Motor neuron (in vitro differentiated cells): ENCODE measurements at places on chromosomes 5 and 9.

DNA sequence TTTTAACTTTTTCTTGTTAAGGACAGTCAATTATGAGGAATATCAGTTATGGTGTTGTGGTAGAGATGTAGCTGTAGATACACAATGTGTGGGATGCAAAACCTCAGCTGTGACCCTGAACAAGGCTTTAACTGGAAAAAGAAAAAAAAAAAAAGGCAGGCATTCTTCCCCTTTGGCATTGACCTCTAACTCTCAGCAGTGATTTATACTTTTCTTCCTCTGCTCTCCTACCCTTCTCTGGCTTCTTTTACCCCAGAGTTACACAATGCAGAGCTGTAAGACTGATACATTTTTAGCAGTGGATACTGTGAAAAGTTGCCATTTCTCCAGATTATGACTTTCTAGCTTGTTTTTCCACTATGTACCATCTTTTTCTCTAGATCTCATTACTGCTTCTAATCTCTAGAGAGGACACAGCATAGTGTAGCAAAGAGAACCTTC is 2.0 kb downstream of the CTNNAL1 start:
- no peak for ATAC-seq

DNA sequence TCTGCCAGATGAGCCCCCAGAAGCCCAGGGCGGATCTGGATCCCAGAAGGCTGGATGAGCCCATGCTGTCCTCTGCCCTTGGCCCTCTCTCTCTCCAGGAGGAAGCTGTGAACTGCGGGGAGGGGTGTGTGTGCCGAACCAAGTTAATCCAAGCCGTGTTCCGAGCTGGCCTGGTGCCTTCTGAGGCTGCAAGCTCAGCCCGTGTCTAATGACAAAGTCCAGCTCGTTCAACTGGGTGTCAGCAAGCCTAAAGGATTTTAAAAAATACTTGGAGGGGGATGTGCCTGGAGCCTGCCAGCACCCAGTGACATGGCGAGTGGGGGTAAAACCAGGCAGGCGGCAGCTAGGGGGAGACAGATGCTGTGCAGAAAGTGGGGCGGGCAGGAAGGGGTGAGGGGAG is 8.0 kb downstream of the STC2 start:
- ATAC-seq, result no peak

- no peak for ATAC-seq
Observed at GRCh38 chr5:84231433-84231832, 153.2 kb downstream of the EDIL3 start.

DNA sequence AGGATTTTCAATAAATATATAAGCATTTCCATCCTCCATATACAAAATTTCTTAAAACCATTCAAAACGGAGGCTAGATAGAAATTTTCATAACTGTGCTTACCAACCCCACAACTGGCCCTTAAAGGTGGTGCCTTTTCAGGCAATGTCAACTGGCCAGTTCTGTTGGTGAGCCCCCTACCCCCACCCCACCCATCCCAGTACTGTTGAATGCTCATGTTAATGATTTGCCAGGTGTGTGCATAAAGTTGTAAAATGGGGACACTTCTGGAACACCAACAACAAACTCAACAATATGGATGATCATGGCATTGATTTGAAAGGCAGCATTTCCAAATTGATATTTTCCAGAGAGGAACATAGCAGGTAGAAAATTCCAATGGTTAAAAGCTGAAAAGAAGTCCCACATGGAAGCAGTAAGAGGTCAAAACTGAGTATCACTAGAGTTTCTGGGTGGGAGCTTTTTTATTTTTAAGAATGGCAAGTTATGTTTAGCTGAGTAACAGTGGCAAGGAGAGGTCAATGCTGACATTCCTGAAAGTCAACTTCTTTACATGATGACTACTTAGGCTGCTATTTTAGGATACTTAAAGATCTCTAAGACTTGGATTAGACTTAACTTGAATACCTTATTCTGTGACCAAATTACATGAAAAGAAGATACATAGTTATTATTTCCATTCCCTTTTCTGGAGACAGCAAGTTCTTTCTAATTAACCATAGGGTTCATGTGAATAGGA is 2.7 kb downstream of the LEAP2 start:
- ATAC-seq, result no peak

DNA sequence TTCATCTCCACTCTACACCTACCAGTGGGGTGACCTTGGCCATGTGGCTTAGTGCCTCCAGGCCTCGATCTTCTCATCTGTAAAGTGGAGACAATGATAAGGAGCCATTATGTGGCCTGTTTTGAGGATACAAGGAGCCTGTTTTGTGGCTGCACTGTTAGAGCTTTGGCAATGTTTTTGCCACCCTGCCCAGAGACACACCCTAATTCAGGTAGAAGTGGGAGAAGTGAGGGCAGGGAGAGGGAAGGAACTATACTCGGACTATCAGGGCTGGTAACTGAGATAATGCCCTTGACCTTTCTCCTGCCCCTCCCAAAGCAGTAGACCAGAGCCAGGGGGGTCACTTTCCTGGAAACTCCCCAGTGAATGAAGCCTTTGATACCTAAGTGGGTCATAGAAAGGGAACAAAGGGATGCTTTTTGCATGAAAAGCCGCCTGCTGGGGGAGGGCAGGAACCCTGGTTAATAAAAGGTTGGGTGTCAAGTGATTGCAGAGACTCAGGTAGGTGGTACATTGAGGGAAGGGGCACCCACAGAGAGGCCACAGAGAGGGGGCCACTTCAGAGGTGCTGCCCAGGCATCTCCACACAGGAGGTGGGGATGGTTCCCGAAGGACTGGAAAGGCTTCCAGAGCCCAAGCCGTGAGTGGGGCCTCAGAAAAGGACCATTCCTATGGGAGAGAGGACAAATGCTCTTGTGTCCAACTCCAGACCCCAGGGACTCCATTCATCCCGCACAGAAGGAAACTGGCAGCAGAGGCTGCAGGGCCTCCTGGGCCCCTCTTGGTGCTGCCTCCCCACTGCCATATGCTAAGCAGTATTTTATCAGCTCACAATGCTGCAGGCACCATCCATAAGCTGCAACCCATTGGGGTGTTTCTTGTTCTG is 42.3 kb upstream of the VDAC1 start:
- ATAC-seq, result no peak

GRCh38 chr5:135269199-135269598 is 129.8 kb downstream of the MACROH2A1 start:
- ATAC-seq, result no peak

DNA sequence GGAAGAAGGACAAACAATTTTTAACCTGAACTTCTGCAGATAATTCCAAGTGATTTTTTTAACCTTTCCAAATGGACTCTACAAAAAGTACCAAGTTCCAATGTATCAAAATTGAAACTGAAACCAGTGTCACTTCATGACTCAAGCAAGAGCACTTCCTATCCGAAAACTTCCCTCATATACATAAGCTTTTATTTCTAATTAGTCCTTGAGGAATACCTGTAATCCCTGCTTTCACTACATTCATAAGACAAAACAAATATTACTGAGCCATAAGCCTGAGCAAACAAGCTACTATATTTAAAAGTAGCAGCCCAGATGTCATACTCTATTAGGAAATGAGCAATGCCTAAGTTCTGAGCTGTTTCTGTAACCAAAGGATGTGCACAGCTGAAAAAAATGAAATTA is 224.4 kb downstream of the EBF1 start:
- ATAC-seq, result no peak

GRCh38 chr5:28473531-28474107 is 1435.2 kb upstream of the CDH9 start:
- peak; percentile 68 for ATAC-seq

GRCh38 chr5:173229966-173230689 is 4.9 kb downstream of the NKX2-5 start:
- ATAC-seq, result no peak

- no peak for ATAC-seq
Observed at GRCh38 chr9:87406543-87407166, 91.0 kb upstream of the DAPK1 start.

DNA sequence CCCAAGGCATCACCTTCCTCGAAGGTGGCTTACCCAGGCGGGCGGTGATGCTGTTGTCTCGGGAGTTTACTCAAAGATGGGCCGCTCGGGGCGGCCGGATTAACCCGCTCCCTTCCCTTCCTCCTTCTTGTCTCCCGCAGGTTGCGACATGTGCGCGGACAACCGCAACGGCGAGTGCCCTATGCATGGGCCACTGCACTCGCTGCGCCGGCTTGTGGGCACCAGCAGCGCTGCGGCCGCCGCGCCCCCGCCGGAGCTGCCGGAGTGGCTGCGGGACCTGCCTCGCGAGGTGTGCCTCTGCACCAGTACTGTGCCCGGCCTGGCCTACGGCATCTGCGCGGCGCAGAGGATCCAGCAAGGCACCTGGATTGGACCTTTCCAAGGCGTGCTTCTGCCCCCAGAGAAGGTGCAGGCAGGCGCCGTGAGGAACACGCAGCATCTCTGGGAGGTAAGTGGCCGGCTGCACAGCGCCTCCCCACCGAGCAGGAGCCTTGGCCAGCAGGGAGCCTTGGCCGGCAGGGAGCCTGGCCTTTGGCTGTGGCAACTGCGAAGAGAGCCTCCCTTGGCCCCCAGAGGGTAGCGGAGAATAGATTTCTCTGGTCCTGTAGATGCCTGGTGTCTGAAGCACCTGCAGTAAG is 10.6 kb downstream of the PRDM6 start:
- ATAC-seq, result peak; percentile 78

DNA sequence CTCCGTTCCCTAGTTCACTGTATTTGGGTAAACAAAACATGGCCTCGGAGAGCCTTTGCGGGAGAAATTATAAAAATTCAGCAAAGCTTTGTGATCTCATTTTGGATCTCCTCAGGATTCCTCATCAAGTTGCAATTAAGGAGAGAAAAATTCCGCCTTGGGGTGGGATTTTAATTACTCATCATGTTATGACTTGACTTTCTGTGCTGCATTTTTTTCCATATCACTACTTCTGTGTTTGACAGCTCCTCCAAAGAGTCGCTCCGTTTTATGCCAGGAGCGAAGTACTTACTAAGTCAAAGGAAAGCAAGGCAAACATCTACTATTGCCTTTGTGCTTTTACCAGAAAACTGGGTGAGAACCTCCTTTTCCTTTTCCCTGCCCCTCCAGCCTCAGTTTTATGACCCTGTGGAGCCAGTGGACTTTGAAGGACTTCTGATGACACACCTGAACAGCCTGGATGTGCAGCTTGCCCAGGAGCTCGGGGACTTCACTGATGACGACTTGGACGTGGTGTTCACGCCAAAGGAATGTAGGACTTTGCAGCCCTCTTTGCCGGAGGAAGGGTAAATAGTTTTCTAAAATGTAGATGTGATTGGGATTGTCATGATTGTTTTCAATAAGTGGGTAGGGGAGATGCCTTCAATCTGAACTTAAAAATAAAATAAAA is 71.5 kb downstream of the DOCK8 start:
- ATAC-seq, result no peak

DNA sequence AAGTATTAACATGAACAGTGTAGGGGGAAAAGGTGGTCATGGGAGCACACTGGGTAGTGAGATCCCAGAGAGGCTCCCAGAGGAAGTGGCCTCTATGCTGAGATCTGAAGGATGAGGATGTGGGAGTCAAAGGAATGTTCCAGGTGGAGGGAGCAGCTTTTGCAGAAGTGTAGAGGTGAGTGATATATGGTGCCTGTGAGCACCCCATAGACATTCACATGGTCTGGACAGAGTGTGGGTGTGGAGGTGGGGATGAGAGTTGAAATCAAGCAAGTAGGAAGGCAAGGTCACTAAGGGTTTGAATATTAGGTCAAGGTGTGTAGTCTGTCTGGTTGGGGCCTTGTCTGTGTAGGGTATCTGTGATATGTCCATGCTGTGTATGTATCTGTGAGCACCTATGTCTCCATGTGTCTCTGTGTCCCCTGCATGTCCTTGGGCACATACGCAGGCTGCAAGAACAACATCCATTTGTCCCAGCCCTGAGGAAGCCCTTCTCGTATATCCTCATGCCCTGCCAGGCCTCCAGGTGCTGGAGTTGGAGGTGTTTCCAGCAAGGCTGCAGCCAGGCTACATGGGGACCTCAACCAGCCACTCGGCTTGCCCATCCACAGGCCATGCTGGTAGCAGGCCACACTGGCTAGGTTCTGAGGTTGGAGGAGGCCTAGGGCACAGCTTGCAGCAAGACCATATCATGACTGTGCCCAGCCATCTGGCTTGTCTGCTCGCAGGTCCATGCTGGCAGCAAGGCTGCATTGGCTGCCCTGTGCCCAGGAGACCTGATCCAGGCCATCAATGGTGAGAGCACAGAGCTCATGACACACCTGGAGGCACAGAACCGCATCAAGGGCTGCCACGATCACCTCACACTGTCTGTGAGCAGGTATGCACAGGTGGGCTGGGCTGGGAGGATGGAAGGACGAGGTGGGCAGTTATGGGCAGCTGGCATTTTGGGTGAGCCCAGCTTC is 4.7 kb downstream of the PDLIM4 start:
- no peak for ATAC-seq

DNA sequence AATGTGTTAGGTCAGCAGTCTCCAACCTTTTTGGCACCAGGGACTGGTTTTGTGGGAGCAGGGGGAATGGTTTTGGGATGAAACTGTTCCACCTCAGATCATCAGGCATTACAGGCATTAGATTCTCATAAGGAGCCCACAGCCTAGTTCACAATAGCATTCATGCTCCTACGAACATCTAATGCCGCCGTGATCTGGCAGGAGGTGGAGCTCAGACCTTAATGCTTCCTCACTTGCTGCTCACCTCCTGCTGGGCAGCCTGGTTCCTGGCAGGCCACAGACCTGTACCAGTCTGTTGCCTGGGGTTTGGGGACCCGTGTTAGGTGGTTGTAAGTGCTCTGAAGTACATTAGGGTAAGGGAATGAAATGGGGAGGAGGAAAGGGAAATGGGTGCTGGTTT is 9.7 kb upstream of the CTNNA1 start:
- ATAC-seq, result no peak

DNA sequence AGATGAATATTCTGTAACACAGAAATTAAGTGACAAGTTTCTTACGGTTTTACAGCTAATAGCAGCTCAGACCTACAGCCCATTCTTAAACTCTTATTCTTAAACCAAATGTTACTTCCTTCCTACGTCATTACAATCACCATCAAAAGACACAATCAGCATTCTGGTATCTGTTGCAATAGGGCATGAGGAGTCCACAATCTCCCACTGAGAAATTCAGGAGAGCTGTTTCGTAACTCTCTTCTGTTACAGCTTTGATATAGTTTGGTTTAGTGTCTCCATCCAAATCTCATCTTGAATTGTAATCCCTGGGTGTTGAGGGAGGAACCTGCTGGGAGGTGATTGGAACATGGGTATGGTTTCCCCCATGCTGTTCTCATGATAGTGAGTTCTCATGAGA is 163.4 kb downstream of the GAS1 start:
- no peak for ATAC-seq

DNA sequence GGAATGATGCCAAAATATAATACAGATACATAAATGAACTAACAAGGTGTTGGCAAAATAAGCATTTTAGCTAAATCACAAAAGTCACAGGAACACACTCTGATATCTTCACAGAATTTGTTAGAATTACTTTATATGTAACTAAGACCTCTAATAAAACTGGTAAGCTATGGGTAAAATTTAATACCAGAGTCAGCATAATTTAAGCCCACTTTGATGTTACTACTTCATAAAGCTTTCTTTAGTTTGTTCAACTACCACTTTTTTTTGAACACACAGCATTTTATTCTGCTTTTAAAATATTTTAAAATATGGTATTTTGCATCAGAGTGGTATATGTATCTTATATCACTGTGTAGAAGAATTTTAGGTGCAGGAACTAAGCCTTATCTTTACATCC is 19.9 kb downstream of the PAIP1 start:
- no peak for ATAC-seq
